ENCODE measurements at places on chromosomes 5 and 9.

- DNase-seq, result no peak
Observed at GRCh38 chr9:101562966-101563365, 29.3 kb downstream of the RNF20 start.

DNA sequence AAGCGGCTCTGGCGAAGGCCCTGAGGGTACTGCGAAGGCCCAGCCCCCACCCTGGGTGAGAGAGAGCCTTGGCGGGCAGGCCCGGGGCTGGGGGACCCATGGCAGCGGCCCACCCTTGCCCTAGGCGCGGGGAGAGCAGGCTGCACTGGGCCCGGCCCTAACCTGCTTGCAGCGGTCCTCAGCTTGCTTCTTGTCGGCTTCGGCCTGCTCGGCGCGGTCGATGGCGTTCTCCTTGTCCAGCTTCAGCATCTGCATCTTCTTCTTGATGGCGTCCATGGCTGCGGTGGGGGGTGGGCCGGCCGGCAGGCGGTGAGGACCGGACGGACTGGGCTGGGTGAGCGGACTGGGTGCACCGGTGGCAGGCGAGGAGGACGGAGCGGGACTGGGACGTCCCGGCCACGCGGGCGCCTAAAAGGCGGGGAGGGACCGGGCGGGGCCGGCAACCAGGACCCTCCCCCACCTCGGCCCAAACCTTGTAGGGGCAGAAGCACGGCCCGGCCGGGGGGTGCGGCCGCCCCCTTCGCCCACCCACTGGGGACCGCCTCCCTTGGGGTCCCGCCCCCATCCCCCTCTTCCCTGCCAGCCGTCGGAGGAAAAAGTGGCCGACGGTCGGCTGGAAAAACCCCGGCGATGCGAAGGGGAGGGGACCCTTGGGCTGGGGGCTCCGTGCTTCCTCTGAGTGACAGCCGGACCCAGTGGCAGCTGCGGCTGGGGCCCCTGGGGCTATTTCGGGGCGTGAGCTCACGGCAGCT lies at the start of gene TPM2:
Gene TPM2, minus strand, starts transcription at position 384 of the 752 bp plus-strand sequence. Its CDS starts 108 bp downstream, at position 276.
- no peak for DNase-seq

- DNase-seq, result no peak
Observed at GRCh38 chr5:72121052-72121779, 13.9 kb downstream of the MAP1B start.

DNA sequence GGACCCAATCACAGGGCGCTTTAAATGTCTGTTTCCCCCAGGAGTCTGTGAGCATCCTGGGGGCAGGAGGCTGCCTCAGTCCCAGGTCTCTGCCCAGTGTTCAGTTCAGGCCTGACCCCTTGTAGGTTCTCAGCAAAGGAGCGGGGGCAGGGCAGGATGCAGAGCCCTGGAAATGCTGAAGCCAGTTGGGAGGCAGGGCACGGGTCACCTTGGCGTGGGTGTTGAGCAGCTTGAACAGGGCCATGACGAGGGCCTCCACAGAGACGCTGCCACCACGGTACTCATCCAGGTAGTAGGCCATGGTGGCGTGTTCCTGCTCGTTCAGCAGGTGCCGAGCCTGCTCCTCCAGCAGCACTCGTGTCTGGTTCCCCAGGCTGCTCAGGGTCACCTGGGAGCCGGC lies 36.3 kb upstream of the AKNA start:
- no peak for DNase-seq

DNA sequence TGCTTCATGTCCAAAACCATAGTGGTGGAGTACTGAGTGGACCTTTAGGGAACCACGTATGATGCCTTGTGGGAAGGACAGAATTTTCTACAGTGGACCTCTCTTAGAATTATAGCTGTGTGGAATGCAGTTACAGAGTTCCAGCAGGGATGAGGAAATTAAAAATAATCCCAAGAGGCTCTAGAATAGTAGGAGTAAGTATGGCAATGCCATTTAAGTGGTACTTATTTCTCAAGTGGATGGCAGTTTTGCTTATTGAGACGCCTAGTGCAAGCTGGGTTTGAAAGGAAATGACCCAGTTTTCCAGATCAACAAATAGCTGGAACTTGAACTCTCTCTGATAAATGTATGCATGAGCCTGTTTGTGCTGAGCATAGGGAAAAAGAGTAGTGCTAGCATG lies 431.6 kb downstream of the PRR16 start:
- DNase-seq, result no peak

DNA sequence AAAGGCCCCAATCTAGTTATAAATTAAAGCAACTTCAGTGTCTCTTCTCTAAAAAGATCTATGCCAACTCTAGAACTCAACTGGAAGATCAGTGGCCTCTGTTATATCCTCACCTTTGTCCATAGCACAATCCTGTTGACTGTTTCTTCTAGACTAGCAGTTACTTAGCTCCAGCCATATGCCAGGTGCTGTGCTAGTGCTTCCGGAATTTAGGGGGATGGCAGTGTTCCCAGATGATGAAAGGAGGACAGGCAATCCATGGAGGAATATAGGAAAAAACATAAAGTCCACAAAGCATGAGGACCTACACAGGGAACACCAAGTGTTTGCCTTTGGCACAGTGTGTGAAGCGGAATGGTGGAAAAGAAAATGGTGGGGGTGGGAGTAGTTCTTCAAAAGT lies 214.3 kb downstream of the MAPKAP1 start:
- no peak for DNase-seq

GRCh38 chr5:73867345-73868335 lies 241.6 kb downstream of the ARHGEF28 start:
- no peak for DNase-seq

DNA sequence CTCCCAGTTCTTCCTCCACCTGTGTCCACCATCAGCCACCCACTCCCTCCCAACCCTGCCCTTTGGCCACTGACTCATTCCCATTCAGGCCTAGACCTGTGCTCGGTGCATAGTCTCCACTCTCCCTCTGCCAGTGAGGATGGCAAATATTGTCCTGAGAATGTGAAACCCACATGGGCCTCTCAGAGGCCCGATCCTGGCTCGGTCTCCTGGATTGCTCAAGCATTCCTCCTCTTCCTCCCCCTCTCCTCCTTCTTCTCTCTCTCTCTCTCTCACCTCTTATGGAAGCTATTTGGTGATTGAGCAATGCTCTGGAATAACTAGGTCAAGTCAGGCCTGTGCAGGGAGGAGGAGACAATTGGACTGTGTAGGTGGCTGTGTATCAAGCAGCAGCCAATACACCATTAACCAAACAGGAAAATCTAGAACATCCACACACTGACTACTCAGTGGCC lies 99.9 kb downstream of the KLF4 start:
- no peak for DNase-seq

DNA sequence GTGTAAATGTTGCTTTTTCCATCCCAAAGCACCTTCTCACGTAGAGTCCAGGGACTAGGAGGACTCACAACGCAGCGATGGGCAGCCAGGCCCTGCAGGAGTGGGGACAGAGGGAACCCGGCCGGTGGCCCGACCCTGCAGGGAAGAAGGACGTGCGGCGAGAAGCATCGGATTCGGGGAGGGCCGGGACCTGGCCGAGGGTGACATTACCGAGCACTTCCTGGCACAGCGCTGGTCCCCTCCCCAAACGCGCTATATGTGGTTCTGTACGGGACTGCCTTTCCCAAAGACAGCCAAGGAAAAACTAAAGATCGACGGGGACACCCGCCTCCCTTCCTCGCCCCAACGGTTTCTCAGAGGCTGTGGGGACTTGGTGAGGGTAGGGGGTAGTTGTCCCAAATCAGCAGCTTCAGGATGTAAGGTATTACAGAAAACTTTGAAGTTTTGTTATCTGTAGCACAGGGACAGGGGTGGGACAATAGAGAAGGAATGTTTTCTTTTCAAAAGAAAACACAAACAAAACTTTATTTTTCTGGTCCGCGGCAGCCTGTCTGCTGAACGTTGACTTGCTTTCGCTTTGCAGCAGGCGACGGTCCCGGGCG lies 887 bp upstream of the MAP3K1 start:
- no peak for DNase-seq

- no peak for DNase-seq
Observed at GRCh38 chr9:71353720-71354119, 232.3 kb upstream of the TRPM3 start.

Measured in stimulated activated CD8-positive, alpha-beta memory T cell treated with anti-CD3 and anti-CD28 coated beads, Interleukin-2, amount 100 ng/mL, for 1 hour (primary cell).